ENCODE measurements at places on chromosomes 2 and 18.

DNA sequence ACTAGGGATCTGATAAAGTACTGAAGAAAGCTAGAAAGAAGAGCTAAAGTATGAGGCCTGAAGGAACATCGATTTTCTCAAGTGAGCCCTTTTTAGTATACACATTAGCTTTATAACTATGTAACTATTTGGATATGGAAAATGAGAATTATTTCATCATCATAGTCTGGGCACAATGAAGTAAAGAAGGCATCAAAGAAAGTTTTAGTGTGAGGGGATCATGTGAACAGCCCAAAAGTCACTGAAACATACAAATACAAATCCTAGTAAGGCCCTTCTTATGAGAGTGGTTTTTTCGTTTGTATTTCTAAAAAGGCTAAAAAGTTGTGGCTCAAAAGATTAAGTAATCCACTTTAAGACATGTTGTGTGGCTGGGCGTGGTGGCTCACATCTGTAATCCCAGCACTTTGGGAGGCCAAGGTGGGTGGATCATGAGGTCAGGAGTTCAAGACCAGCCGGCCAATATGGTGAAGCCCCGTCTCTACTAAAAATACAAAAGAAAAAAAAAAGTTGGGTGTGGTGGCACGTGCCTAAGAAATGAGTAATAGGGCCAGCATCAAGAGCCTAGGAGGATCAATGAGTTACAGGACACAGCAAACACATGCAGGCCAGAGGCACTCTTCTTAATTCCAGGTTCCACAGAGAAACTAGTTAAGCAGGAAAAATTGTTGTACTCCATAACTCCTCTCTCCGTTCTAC lies 61.9 kb downstream of the PUM2 start:
- no peak for DNase-seq

- no peak for DNase-seq
Observed at GRCh38 chr2:132671151-132671835, 1.3 kb upstream of the LYPD1 start.

DNA sequence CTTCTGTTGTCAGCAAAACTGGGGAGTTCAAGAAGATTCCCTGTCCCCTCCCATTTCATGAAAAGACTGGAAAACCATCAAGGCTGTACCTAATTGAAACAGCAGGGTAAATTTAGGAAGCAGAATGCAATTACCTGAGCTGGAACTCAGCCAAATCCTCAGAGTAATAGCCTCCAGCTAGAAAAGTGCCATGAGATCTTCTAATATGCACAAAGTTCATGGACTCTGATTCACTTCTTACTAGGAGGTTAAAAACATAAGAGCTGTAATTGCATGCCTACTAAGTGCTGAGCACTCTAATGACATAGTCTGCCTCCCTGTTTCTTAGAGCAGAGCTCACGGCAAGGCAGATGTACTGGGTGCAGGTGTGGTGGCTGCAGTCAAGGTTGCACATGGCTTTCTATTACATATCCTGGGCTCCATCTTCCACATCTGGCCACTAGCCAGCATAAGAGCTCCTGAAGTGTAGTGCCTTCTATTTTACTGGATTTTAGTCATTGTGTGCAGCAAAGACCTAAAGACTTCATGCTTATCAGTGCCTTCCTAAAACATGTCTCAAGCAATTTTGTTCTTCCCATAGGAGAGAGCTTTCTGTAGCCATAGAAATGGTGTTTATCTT lies 341.7 kb downstream of the PTPRM start:
- DNase-seq, result peak; percentile 34

DNA sequence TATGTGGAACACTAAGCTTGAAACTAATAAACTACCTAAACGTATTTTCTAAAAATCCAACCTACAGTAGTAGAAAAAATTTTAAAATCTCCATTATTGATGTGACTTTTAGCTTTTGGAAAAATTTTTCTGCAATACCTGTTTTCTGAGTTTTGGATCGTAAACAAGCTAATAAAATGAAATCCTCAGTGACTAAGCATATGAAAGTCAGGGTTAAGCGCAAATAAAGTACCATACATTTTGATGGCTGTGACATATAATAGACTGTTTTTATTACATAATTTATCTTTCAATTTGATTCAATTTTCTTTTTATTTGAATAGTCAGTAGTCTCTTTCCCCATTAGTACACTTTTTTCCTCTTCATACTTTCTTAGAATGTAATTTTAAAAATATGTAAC lies 683.6 kb downstream of the NUP35 start:
- DNase-seq, result no peak

GRCh38 chr2:105934467-105934866 lies 189.8 kb downstream of the NCK2 start:
- DNase-seq, result no peak

GRCh38 chr2:240961910-240962299 lies 36.5 kb upstream of the SNED1 start:
- DNase-seq, result no peak

DNA sequence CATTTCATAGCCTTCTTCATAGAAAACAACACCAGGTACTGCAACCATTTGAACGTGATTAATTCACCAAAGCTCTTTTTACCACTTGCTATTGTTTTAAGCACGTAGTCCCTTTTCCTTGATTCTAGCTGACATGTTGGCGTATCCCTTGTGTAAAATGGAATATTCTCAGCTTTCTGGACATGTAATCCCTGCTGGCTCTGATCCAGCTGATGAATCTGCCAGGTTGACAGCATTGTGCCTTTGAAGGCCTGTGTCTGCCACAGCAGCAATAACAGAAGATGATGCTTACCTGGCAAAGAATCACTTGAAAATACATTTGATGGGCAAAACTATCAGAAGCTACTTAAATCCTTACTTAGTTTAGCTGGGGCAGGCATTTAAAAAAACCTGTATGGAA lies 81.0 kb upstream of the CCDC150 start:
- no peak for DNase-seq

Measured in RPMI8226 (cell line).